CD4-positive, alpha-beta T cell treated with Interleukin-21 for 1 hour (primary cell): ENCODE measurements at places on chromosomes 2 and 18.

GRCh38 chr2:217031445-217031844 lies 171.6 kb upstream of the TNP1 start:
- DNase-seq: no peak

- no peak for DNase-seq
Observed at GRCh38 chr2:11458753-11459152, 7.2 kb downstream of the E2F6 start.

DNA sequence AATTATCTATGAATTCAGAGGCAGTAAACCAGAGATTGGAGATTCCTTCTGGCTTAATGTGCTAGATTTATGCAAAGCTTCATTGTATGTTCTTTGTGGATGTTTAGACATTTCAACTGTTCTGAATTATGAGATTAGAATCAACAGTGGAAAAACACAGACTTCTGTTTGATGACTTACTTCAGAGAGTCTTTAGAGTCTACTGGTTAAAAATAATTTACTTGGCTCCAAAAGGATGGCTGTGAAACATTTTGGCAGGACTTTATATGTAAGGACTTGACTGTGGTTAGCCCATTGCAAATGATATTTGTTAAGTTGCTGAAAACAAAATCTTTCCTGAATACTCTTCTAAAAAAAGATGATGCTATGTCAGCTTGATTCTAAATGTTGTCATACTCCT lies 25.5 kb upstream of the LRRC30 start:
- DNase-seq: no peak

DNA sequence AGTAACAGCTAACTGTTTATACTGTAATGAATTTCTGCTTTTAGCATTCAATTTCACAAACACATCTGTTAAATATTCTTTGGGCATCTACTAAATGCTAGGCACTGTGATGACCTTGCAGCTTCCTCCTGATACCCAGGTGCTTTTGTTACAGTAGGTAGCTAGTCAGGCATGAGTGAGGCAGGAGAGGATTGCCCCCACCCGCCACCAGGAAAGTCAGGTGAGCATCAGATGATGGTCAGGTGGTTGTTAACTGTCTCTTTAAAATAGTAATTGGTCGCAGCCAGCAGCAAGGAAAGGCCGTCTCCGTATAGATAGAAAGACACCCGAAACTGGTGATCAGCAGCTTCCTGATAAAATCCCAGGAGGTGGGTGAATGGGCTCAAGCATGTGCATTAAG lies 255.6 kb downstream of the PIEZO2 start:
- no peak for DNase-seq

DNA sequence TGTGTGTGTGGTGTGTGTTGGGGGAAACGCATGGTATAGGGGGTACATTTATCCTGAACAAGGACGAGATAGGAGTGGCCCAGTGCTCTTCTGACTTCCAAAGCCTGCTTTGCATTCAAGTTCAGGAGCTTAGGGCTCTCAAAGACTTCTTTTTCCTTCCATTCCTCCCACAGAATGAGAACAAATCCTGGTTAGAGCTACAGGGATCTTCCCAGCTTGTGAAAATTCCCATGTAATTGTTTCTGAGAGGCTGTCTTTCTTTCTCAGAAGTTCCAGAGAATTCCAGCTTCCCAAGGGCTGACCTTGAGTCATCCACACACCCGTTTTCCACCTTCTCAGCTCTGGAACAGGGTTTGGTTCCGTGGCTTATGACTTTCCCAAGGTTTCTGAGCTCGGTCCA lies 38.9 kb downstream of the FASTKD2 start:
- DNase-seq: no peak

DNA sequence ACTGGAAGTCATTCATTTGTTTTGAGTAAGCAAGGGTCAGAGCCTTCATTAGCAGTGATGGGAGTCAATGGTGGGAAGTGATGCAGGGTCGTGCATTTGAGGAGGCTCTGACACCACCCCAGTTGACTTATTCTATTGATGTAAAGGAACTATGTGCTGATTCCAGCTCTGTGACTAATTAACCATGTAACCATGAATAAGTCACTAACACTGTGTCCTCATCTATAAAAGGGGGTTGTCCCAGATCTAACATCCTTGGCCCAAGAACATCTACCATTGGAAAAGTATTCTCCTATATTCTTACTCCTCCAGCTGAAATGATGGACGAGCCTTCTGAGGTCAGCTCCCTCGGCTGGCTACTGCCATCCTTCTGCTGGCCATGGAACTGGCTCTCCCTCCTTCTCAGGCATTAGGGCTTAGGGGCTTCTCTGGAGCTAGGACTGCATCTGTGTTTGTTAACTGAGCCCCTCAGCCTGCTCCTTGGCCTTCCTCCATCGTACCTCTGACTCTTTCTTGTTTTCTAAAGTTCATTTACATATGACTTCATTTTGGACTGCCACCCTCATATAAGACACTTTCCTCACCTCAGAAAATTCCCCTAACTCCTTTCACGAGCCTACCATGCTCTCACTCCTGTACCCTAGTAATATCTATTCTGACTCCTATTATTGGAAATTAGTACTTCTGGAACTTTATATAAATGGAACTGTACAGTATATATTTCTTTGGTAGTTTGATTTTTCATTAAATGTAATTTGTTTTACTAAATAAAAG lies 115.5 kb downstream of the KCTD1 start:
- DNase-seq: no peak

GRCh38 chr2:159381574-159381973 lies 95.1 kb upstream of the WDSUB1 start:
- DNase-seq: no peak

DNA sequence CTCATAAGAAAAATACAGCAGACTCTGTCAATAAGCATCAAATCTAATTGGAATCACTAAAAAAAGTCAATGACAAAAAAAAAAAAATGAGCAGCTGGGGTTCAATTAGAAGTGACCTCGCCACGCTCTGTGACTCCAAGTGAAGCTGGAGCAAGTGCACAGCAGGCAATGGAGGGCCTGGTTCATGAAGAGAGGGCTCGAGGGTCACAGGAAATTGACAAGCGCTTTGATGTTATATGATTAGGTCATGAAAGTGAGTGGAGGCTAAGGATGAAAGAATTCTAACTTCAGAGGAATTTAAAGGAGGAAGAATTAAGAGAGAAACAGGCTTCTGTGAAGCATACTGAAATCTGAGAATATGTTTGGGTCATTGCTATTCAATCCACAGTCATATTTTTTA lies 85.4 kb upstream of the TMEM18 start:
- DNase-seq: no peak

DNA sequence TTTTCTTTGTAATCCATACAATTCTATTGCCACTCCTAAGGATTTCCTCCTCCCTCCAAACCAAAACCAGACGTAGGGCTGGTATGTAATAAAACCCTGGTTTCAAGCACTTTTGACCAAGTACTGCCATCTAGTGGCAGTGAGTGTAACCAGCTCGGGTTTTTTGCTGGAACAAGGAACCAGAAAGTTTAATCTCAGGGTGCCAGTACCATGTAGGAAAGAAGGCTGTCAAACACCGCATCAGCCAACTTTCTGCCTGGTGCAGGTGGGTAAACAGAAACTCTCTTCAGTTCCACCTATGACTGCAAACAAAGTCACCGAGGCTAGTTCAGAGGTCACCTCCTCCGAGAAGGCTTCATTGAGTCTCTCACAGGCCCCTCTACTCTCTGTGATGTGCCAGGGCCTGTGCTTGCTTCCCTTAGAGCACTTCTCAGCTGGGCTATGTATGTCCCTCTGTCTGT lies 10.2 kb upstream of the THNSL2 start:
- DNase-seq: peak; percentile 64

GRCh38 chr2:188293601-188294351 lies 2.1 kb downstream of the GULP1 start:
- no peak for DNase-seq

DNA sequence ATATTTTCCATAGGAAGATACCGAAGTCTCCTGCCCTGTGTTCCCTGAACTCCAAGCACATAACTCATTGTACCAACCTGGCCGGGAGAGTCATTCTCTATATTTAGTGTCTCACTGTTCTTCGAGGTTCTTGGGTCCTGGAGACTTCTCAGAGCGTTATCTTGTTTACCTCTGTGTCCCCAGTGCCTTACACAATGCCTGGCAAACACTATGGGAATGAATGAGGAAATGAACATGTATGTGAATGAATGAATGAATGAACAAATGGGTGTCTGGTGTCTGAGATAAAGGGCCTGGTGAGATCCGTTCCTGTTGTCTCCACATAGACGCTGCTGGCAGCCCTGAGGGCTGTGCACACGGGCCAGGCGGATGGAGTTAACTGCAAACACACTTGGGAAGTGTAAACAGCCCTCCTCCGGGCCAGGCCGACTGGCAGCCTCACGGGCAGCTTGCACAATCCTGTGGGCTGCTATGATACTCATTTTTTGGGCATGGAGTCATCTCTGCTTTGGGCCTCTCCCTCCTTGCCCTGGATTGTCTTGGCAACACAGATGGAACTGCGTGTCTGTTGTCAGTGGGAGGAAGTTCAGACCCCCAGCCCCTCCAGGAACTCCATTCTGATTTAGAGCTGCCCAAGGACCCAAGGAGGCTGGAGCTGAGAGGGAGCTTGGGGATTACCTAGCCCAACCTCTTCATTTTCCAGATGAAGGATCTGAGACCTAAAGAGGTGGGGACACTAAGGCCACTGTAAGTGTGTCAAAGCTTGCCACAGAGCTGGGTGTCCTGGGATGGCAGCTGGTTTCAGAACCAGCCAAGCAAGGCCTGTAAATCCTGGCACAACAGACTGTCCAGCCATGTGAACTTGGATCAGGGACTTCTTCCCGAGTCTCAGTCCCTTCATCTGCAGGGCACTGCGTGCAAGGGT lies 124.4 kb downstream of the INHBB start:
- DNase-seq: no peak

- DNase-seq: peak; percentile 56
Observed at GRCh38 chr18:22344908-22345670, 72.6 kb downstream of the CTAGE1 start.

DNA sequence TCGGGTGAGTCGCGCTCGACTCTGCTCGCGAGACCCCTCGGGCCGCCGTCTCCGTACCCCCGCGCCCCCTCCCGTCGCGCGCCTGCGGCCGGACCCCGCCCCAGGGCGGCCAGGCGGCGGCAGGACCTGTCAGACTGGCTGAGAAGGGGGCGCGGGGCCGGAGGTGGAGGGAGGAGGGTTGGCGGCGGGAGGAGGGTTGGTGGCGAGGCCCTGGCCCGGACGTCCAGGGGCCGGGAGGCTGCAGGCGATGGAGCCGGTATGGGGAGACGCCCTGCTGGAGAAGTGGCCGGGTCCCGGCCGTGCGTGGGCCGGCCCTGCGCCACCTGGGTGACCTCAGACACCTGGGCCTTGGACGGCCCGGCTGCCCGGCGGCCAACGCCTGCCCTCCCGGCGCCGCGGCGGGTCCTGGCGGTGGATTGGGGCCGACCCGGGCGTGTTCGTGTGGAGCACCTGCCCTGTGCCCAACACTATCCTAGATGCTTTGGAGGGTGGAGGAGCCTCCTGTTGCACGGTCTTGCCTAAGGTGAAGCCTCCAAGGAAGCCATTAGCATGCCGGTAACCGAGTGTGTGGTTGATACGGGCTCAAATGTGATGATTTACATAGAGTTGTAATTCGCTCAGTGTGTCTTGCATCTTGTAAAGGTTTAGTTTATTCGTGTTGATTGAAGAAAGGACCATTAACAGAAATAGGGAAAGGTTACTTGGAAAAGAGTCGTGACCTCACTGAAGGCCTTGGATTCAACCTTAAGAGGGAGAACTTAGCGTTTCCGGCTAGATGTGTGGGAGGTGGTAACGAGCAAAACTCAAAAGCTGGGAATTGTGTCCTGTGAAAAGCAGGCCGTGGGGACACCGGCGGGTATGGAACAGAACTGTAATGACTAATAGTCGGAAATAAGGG lies 550 bp downstream of the MYL12B start:
- DNase-seq: peak; percentile 49

GRCh38 chr18:64713284-64713683 lies 564.4 kb upstream of the LINC00305 start:
- DNase-seq: no peak

- no peak for DNase-seq
Observed at GRCh38 chr2:222802514-222803196, 58.2 kb upstream of the ACSL3 start.

DNA sequence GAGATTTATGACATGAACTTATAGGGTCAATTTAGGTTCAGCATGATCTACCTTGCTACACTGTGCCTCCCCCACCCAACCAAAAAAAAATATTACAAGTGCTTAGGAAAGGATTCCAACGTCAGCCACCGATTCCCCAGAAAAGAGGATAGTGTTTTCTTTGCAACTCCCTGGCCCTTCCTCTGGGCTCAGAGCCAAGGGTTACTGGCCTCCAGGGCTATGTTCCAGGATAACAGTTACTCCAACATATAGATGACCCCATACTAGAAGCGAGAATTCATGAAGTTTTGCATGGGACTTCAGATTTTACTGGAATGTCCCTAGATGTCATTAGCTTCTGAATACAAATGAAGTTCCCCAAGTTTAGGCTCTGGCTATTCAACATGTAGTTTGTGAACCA lies 172.1 kb downstream of the UPP2 start:
- no peak for DNase-seq

GRCh38 chr2:68692511-68692910 lies 42.1 kb upstream of the ARHGAP25 start:
- no peak for DNase-seq

- no peak for DNase-seq
Observed at GRCh38 chr2:199163613-199164458, 293.9 kb downstream of the SATB2 start.

DNA sequence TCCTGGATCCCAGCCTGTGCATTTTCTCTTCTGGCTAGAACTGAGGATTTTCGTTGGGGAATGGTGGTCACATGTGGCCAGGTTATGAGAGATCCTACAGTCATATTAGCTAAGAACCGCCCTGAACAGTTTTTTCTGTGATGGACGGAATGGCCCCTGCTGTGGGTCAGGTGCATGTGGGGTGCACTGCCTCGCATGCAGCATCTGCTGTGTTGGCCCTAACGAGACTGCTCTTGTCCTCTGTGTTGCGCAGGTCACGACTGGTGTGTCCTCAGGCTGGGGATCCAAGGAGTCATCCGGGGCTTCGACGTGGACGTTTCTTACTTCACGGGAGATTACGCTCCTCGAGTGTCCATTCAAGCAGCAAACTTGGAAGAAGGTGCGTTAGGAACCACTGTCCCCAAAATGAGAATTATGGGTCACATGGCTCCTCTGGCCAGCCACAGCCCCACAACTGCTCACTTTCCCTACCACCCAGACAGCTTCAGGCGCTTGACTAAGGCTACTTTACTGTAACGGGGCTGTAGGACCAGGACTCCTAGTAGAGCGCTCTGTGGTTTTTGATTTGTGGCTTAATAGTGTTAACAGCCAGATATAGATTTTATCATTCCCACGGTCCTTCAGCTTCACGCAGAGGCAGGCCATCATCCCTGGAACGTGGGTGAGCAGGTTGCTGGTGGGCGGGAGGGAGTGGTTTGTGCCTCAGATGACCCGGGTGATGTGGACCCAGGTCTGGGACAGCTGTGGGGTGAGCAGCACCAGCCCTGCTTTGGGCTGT lies 21.8 kb downstream of the ALLC start:
- DNase-seq: no peak

DNA sequence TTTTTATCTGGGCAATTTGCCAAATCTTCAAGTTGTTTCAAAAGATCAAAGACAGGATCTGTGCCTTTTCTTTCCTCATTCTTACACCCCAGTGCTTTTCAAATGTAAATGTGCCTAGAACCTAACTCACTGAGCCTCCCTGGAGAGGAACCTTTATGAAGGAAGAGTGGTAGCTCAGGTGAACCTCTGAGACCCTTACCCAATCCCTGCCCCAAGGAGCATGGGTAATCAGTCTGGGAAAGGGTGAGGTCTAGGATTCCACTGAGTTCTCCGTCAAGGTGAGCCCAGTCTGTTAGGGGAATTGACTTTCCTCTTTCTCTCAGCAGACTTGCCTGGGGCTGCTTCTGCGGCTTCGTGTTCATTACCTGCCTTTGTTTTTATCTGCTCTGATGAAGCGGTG lies 88.1 kb upstream of the MAP4K4 start:
- DNase-seq: no peak

GRCh38 chr2:234679741-234680687 lies 183.1 kb upstream of the ARL4C start:
- no peak for DNase-seq
